Lung (tissue), 17 donors: ENCODE measurements at places on chromosomes 12 and 14. TPM values are rescaled to one million over a fixed set of nuclear protein-coding genes. Genes with fewer than 3 reads are reported as not detected.
A peak's percentile ranks its signal among the peaks of the same experiment; 100 is the strongest.

MAP3K9 gene
- 14.0 TPM for total RNA-seq

NOVA1 gene
- total RNA-seq, result 10.0 TPM

SOX5 gene
- 71.4 TPM for total RNA-seq

SOAT2 gene
- total RNA-seq, result 0.21 TPM

OTUB2 gene
- 2.2 TPM for total RNA-seq

AJUBA gene
- total RNA-seq, result 33.8 TPM

PAH gene
- total RNA-seq, result 0.57 TPM

ERG28 gene
- 13.6 TPM for total RNA-seq

PDZRN4 gene
- total RNA-seq, result 0.37 TPM

SIX1 gene
- total RNA-seq, result 5.0 TPM

KCNA5 gene
- 3.8 TPM for total RNA-seq

TBX3 gene
- total RNA-seq, result 48.4 TPM

DTX3 gene
- 26.6 TPM for total RNA-seq

SDSL gene
- total RNA-seq, result 3.0 TPM

TRIAP1 gene
- 16.9 TPM for total RNA-seq

FAR2 gene
- 14.4 TPM for total RNA-seq

ITGB7 gene
- total RNA-seq, result 7.9 TPM

SRGAP1 gene
- total RNA-seq, result 10.4 TPM

CPNE6 gene
- total RNA-seq, result not detected

GRCh38 chr12:57005980-57006808 lies at the start of gene ZBTB39:
TSS of gene ZBTB39 (minus strand) at chr12:57006546. CDS start at chr12:57004917, 1,629 bp downstream.
- DNase-seq, result peak; percentile 73

DNA sequence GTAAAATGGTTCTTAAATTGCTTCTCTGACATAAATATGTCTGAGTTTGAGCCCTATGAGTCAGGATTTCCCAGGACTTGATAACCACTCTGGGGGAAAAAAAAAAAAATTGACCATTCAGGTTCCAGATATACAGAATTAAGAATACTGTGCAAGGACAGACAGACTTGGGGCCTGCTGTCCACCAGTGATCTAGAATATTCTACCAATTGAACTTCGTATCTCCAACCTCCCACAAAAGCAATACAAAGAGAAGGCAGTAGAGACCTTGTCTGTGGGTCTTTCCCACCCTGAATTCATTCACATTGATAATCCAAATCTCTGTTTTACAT lies 4.1 kb downstream of the SINHCAF start:
- DNase-seq, result no peak

- no peak for DNase-seq
These were observed 13.3 kb downstream of the DNM1L start for GRCh38 chr12:32692358-32692757.

DNA sequence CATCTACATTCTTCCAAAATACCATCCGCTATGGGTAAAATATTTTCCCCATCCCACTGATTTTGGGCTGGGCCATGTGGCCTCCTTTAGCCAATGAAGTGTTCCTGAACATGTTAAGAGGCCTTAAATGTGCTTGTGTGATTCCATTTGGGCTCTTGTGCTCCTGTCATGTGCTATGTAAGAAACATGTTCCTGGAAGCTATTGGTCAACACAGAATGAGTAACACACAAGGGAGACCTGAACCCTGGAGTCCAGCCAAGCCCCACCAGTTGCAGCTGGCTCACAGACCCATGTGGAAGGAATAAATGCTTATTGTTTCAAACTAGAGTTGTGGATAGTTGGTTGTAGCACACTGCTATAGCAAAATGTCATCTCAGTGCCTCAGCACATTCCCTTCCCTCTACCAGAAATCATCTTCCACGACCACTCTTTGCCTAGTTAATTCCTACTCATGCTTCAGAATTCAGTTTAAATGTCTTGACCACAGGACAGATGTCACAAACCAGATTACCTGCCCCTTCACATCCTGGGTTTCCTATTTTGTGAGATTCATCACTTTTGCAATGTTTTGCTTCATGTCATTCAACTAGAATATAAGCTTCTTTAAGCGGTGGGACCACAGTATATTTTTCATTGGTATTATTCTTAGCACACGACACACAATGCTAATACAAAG lies 217.3 kb upstream of the EEA1 start:
- no peak for DNase-seq

- DNase-seq, result no peak
These were observed 109.7 kb downstream of the CHST11 start for GRCh38 chr12:104566244-104566993.

DNA sequence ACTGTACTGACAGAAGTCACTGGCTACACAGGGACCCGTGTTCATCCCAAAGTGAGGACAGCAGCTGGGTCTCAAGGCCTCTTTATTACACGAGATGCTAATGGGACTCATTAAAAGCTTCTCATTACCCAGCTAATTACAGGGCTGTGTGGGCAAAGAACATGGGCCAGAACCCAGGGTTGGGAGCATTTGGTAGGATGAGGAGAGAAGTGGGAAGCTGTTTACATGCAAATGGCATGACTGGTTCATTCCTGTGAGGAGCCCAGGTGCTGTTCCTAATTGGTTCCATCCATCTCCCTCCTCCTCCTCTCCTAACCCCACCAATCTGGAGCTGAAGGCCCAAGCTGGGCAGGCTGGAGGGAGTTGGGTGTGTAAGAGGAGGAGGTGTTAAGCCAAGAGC lies 8.9 kb upstream of the TAC3 start:
- no peak for DNase-seq

GRCh38 chr12:87596636-87597035 lies 432.6 kb downstream of the C12orf50 start:
- no peak for DNase-seq

- no peak for DNase-seq
These were observed 28.6 kb downstream of the CDC42BPB start for GRCh38 chr14:103028772-103029171.

- peak; percentile 45 for DNase-seq
These were observed 158.5 kb downstream of the TGFB3 start for GRCh38 chr14:75823334-75823733.

DNA sequence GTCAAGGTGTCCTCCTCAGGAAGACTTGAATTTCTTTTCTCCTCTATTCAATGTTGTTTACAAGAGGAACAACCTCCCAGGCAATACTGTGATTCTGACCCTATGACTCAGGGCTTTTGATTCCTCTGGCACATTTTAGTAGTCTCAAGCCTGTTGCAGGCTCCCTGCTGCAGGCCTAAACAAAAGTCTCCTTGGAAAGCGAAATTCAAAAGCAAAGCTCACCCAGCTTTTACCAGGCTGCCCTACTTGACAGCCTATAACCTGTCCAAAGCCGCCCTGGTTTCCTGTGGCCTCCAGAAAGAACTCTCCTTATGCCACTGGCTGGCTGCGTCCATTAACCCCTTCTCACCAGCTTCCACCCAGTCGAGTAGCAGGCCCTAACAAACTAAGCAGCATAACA lies 11.6 kb downstream of the FGD6 start:
- no peak for DNase-seq

DNA sequence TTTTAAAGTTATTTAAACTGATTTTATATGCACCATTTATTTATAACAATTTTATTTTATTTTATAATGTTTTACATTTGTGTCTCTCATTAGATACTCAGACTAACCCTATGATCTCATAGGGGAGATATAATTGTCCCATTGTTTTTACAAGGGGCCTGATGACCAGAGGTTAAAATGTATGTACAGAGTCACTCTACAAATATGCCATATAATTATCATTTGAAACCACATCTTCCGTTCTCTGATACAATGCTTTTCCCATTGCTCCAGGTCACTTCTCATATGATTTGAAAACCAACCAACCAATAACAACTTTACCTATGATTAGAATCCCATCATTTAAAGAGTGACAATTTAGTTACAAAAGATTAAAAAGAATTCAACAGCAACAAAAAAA lies 137.8 kb downstream of the GPHN start:
- DNase-seq, result no peak

DNA sequence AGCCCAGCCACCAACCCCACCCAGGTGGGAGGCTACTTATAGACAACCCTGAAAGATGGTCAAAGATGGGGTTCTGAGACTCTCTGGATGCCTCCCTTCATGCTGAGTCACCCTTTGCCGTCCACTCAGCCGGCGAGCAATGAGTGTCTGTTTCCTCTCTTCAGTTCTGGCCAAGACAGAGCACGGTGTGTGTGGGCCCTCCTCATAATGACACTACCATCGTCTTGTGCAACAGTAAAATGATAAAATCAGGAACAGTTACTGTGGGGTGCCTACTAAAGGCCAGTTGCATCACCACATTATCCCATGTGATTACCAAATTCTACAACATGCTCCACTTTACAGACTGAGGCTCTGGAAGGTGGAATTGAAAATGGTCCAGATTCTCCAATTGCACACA lies 7.0 kb upstream of the BDKRB1 start:
- DNase-seq, result no peak

GRCh38 chr14:21068521-21069387 lies 1.4 kb upstream of the ARHGEF40 start:
- peak; percentile 85 for DNase-seq

- DNase-seq, result no peak
These were observed 16.6 kb downstream of the SSH1 start for GRCh38 chr12:108840605-108841332.

DNA sequence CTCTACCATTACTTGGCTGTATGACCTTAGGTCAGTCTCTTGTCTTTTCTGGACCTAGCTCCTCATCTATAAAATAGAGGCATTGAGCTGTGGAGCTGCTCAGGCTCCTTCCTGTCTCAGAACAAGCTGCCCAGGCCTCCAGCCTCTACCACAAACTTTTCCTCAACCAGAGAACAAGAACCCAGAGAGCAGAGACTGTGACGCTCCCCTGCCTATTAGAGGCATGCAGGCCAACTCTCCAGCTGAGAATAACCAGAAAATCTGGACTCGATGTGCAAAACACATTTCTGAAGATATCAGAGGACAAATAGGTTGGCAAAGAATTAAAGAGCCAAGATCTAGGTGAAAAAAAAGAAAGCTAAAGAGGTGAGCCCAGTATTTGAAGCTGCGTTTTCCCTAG lies 17.8 kb upstream of the PNMA1 start:
- no peak for DNase-seq

- DNase-seq, result no peak
These were observed 109.3 kb upstream of the ETV6 start for GRCh38 chr12:11540156-11540555.

- peak; percentile 8 for DNase-seq
These were observed 398.2 kb downstream of the PRKD1 start for GRCh38 chr14:29529418-29529817.

DNA sequence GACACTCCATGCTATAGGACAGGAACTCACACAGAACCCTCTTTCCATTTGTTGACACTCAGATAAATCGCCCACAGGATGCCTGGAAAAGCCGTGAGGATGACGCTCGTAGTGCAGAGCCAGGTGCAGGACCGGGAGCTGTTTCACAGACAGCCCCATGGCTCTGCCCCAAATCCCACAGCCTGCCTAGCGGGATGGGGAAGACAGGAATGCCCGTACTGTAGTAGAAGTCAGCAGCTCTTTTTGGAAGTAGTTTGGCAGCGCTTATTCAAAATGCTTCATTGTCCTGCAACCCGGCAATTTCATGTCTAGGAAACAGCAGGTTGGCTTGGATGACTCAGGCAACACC lies 41.6 kb downstream of the JAG2 start:
- DNase-seq, result no peak

DNA sequence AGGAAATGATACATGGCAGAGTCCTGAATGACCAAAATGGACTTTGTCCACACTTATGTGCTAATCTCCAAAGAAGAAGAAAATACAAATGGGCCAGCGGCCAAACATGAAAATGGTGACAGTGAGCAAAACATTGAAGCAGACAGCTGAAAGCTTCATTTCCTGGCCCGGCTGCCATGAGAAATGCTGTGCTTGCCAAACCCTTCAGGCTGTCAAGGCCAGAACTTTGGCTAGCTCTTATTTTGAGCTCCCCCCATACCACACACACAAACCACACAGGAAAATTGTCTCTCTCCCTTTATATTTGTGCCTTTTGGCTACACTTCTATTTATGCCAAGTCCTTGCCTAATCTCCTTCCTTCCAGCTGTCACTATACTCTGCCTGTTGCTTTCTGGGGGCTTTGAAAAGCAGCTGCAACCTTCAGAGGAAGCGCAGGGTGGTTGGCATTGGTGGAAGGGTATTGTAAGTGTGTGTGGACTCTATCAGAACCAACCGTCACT lies 323.8 kb downstream of the RAD51B start:
- peak; percentile 90 for DNase-seq

DNA sequence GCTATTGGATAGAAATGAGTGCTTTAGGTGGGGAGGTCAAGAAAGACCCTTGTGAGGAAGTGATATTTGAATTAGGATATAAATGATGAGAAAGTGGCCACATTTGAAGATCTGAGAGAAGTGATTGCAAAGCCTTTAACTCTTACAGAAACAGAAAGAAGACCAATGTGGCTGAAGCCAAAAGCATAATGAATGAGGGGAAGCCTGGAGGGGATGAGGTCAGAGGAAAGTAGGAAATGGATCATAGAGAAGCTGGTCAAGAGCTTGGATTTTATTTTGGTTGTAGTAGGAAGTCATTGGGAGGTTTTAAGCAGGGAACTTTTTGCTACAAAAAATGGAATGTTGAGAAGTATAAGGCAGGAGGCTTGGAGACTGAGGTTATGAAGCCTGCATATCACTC lies 3.5 kb upstream of the GYS2 start:
- no peak for DNase-seq

- DNase-seq, result peak; percentile 64
These were observed 38.3 kb downstream of the LRCOL1 start for GRCh38 chr12:132572106-132572505.

- peak; percentile 23 for DNase-seq
These were observed 191.7 kb downstream of the ALG10B start for GRCh38 chr12:38508246-38508645.

- DNase-seq, result no peak
These were observed 288.4 kb downstream of the NUAK1 start for GRCh38 chr12:105850103-105850968.

- no peak for DNase-seq
These were observed 22.5 kb downstream of the PDE3A start for GRCh38 chr12:20390846-20391245.

DNA sequence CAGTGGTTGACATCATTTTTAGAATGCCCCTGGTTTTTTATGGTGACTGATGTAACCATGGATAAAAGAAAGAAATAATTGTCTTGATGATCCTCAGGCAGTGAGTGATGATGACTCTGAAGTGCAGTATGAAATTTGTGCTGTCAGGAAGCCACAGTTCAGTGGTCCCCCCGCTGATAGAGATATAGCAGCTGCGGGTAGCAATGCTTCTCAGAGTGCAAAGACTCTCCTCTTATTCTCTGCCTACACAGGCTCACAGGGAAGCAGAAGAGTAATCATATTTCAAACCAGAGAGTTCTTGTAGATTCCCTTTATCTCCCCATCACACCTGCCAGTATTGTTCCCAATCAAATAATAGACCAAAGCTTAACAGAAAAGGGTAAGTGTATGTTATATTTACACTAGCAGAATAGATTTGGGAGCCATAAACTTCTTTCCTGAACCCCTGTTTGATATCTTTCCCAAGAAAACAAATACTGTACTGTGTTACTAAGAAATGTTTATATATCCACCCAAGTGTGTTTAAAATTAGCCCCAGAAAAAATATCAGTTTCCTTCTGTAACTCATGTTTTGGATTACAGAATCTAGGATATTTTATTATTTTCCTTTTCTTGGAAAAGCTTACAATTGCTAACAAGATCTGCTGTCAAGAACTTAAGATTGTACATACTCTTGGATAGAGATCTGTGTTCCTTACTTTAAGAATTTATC lies 1817.4 kb upstream of the FLRT2 start:
- DNase-seq, result peak; percentile 18
